ENCODE measurements at places on chromosomes 7 and 10. TPM values are rescaled to one million over a fixed set of nuclear protein-coding genes. Genes with fewer than 3 reads are reported as not detected.

- H3K4me3 ChIP-seq = no peak overlapping the region
- no peak for DNase-seq
- no peak overlapping the region for H3K27ac ChIP-seq
- H3K4me1 ChIP-seq = peaks cover 10% of the 10 kb centered on the region
- no peaks in the 10 kb centered on the region for H3K36me3 ChIP-seq
Observed at GRCh38 chr7:24920451-24921361, 59.3 kb downstream of the OSBPL3 start.

DNA sequence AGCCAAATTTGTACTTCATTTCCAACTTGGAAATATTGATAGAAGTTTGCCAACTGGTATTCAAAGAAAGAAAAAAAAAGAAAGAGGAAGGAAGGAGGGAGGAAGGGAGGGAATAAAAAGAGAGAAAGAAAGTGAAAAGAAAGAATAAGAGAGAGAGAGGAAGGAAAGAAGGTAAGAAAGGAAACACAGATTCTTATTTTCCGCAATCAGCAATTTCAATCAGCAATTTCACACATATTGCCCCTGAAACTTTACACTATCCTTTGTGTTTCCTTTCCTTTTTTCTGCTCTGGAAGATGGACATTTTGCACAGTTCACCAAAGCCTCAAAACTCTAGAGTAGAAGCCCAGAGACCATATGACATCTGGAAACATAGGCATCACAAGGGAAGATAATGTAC lies 888.1 kb downstream of the REEP3 start:
- H3K4me3 ChIP-seq = no peak overlapping the region
- no peaks in the 10 kb centered on the region for H3K36me3 ChIP-seq
- no peaks in the 10 kb centered on the region for H3K27me3 ChIP-seq
- no peak for DNase-seq
- H3K27ac ChIP-seq = no peak overlapping the region

GRCh38 chr7:116353647-116354046 lies 143.3 kb downstream of the TES start:
- no peaks in the 10 kb centered on the region for H3K36me3 ChIP-seq
- no peak overlapping the region for H3K27ac ChIP-seq
- DNase-seq = no peak

DNA sequence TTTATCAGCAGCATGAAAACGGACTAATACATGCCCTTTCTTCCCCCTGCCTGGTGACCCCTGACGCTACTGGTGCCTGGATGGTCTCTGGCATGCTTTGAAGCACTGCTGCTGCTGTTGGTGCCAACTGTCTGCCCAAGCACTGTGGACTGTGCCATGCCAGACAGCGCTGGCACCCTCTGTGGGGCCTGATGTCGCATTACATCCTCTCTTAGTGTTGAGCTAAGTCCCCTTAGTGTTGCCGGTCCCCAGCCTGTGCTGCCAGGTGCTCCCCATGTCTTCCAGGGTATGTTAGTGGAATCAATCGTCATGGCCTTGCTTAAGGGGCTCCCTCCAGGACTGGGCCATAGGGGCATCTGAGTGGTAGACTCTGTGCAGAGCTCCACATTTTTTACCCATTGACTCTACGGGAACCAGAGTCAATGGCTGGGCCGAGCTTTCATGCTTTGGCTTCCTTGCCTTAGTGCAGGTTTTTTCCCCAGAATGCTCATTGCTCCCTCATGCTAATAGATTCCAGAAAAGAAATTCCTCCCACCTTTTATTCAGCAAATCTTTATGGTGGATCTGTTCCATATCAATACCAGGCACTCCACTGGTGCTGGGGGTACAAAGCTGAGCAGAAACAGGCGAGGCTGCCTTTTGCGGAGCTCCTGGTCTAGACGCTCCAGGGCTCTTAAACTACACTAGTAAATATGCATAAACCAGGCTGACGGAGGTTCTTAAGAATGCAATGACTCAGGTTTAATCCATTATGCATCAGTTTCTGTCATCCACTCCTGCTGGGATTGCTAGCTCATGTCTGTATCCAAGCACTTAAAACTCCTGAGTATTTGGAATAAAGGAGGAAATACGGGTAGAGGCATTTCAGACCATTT lies 21.8 kb upstream of the MRC1 start:
- H3K27ac ChIP-seq = no peak overlapping the region
- DNase-seq = peak; percentile 71
- H3K36me3 ChIP-seq = no peaks in the 10 kb centered on the region
- no peaks in the 10 kb centered on the region for H3K4me1 ChIP-seq
- no peak overlapping the region for H3K4me3 ChIP-seq
- no peaks in the 10 kb centered on the region for H3K27me3 ChIP-seq

MACC1 gene
- 14.2 TPM for total RNA-seq

ATRNL1 gene
- total RNA-seq = 24.0 TPM

ITGB1 gene
- 441 TPM for total RNA-seq

DNA sequence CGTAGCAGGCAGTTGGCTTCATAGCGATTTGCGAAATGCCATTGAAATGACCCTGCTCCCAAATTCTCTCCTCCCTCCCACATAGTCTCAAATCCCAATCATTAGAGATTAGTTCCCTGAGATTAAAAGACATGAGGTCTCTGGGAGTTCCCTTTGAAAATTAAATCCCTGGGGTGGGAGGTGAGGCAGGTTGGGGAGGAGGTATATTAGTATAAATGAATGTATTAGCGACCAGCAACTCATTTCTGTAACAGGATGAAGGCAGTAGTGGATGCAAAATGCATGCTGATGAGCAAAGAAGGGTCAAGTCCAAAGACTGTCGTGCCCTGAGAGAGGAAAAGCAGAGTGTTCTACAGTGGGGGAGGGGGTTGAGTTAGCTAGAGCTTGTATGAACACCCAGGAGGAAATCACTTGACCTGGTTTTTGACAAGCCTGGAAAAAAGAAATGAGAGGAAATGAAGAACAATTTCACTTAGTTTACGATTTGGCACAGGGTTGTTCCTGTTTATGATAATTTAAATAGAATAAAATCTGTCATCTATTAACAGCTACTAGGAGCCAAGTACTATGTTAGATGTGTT lies 79.6 kb upstream of the MTPN start:
- H3K36me3 ChIP-seq = no peaks in the 10 kb centered on the region
- no peak for DNase-seq
- H3K27me3 ChIP-seq = no peaks in the 10 kb centered on the region

NPTX2 gene
- 29.9 TPM for total RNA-seq
